Temporal lobe (tissue), 4 donors: ENCODE measurements at places on chromosomes 16 and 17. TPM values are rescaled to one million over a fixed set of nuclear protein-coding genes. Genes with fewer than 3 reads are reported as not detected.

The KRT222 gene
- total RNA-seq, result 4.7 TPM

The NAA60 gene
- 12.3 TPM for total RNA-seq

The KRTAP4-9 gene
- total RNA-seq, result not detected

The MYH2 gene
- total RNA-seq, result under 0.01 TPM

The MMP2 gene
- 13.8 TPM for total RNA-seq

The TSPAN10 gene
- total RNA-seq, result 0.25 TPM

The HEATR9 gene
- not detected for total RNA-seq

The IRX5 gene
- not detected for total RNA-seq

The CMTM2 gene
- total RNA-seq, result 0.25 TPM

The EVPLL gene
- not detected for total RNA-seq

The GNG13 gene
- total RNA-seq, result not detected

The NTN3 gene
- 3.2 TPM for total RNA-seq

The SGCA gene
- total RNA-seq, result 0.25 TPM

The MPV17L gene
- 8.1 TPM for total RNA-seq
